Fibroblast of lung (primary cell): ENCODE measurements at places on chromosomes 7 and 10.

DNA sequence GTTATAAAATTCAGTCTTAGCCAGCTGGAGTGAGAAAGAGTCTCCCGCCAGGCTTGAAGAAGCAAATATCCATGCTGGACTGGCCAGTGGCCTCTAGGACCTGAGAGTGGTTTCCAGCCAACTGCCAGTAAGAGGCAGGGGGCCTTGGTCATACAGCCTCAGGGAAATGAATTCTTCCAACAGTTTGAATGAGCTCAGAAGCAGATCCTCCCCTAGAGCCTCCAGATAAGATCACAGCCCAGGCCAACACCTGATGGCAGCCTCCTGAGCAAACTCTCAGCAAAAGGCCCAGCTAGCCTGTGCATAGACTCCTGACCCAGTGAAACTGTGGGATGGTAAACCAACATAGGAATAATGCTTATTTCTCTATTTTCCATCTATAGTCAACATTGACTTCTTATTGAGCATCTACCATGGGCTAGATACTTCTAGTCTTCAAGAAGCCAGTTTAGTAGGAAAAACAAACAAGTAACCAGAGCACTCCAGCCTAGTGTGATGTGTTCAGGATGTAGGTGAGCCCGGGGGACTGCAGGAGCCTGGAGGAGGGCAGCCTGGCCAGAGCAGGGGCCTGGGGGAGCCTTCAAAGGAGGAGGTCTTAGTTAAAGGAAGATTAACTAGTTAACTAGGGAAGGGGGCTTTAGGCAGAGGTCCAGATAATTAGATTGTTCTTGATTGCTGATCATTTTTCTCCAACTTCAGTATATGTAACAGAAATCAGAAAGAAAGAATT lies 115.4 kb upstream of the ADO start:
- no peak for DNase-seq

GRCh38 chr7:124781907-124782734 lies 16.5 kb upstream of the GPR37 start:
- no peak for DNase-seq

GRCh38 chr7:44155191-44156185 lies 14.4 kb upstream of the MYL7 start:
- DNase-seq: no peak

GRCh38 chr7:102988631-102989560 lies 76.1 kb downstream of the LRRC17 start:
- no peak for DNase-seq

GRCh38 chr10:4651404-4652037 lies 174.5 kb upstream of the AKR1E2 start:
- DNase-seq: peak; percentile 37

- no peak for DNase-seq
These were observed 330.1 kb upstream of the PHF14 start for GRCh38 chr7:10643545-10643944.

- no peak for DNase-seq
These were observed 24.7 kb downstream of the GHRHR start for GRCh38 chr7:30988351-30989005.

GRCh38 chr10:116787893-116788665 lies 45.7 kb upstream of the HSPA12A start:
- peak; percentile 63 for DNase-seq

- no peak for DNase-seq
These were observed 126.9 kb upstream of the TBX20 start for GRCh38 chr7:35380739-35381224.

- no peak for DNase-seq
These were observed 33.7 kb downstream of the ZNF37A start for GRCh38 chr10:38127812-38128211.

DNA sequence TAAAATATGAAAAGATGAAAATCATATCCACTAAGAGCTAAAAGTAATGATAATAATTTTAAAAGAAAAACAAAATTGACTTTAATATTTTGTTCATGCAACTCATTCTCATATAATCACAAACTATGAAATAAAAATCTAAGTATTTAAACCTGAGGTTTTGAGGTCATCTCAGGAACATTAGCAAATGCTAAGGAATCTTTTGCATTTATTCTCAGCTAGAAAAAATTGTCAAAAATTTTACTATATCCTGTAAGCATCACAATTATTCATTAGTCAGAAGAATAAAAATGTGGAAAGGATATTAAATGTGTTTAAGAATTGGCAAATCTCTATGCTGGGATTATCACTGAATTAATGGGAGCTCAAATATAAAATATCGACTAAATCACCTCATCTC lies 36.8 kb upstream of the TAX1BP1 start:
- no peak for DNase-seq

DNA sequence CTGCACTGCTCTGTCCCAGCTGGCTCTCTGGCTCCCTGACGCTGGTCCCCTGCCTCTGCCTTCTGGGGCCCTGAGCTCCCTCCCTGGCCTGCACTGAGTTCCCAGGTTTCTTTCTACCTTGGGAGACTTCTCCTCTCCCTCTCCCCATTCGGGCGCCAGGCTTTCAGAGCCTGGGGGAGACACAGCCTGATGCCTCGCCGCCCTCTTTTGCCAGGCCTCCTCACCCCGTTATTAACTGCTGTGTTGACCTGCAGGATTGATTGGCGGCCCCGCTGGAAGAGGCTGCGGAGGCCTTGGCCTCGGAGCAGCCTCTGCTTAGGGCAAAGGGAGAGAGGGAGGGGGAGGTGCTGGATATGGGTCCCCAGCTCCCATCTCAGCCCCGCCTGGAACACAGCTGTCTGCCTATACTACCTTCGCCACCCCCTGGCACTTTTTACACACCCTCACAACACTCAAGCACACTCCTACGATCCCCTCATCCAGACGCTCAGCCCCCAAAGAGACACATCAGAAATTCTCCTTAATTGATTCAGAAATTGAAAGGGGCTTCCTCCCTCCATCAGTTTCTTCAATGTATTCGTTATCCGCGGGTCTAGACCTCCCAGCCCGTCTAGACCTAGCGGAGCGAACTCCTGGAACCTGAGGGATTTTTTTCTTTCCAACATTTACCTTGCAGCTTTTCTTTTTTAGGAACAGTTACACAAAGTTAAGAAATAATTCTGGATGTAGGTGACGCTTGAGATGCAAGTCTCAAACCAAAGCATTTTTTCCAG lies 7.1 kb upstream of the PAX2 start:
- no peak for DNase-seq

DNA sequence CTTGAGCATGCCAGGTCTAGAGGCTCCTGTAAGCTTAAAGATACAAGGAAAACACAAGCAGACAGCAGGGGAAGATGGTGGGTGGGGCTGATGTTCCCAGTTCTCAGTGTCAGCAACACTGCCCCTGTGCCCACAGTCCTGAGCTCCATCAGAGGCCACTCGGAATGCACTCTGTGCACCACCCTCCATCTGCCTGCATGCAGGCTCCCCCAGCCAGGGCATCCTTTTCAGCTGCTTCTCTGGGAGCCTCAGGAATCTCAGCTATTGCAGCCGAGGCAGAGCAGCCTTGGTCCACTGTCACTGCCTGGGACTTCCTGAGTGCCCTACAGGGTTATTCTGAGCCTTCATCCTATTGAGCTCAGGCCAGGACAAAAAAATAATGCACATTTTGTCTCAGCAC lies 22.2 kb downstream of the LBX1 start:
- no peak for DNase-seq

- peak; percentile 95 for DNase-seq
These were observed 88.0 kb downstream of the PLXDC2 start for GRCh38 chr10:19904202-19904661.

GRCh38 chr7:20299647-20300312 lies 30.9 kb upstream of the ITGB8 start:
- DNase-seq: peak; percentile 51

- no peak for DNase-seq
These were observed 3.8 kb upstream of the ZNRF2 start for GRCh38 chr7:30280631-30281030.

DNA sequence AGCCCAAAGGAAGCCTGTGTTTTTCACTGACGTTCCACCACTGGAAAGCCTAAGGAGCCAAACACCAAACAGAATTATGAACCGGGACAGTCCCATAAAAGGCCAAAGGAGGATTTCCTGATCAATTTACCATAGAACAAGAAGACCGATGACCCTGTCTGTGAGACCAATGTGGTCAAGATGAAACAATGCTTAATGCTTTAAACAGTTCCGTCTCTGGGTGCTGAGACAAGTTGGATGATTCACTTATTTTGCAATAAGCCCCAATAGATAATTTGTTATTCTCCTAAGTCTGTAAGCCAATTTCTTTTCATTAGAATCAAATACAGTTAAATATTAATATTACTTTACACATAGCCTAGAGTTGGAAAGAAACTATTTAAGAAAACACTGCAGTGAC lies 134.9 kb downstream of the MICU1 start:
- peak; percentile 75 for DNase-seq

DNA sequence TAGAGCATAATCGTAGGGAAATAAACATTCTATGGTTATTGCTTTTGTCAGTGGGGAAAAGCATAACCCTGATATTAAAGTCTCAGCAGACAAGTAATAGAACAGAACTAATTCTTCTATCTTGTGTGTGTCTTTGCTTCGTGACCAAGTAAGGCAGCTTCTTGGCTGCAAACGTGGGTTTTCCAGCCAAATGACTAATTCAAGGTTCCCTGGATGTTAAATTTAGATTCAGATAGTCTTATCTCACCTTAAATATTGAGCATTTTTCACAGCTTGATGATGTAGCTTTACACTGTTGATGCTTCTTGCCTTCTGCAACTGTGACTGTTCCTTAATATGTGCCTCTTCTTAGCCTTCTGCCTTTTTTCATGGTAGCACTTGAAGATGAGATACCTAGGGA lies 113.0 kb downstream of the EXOC4 start:
- DNase-seq: peak; percentile 86

DNA sequence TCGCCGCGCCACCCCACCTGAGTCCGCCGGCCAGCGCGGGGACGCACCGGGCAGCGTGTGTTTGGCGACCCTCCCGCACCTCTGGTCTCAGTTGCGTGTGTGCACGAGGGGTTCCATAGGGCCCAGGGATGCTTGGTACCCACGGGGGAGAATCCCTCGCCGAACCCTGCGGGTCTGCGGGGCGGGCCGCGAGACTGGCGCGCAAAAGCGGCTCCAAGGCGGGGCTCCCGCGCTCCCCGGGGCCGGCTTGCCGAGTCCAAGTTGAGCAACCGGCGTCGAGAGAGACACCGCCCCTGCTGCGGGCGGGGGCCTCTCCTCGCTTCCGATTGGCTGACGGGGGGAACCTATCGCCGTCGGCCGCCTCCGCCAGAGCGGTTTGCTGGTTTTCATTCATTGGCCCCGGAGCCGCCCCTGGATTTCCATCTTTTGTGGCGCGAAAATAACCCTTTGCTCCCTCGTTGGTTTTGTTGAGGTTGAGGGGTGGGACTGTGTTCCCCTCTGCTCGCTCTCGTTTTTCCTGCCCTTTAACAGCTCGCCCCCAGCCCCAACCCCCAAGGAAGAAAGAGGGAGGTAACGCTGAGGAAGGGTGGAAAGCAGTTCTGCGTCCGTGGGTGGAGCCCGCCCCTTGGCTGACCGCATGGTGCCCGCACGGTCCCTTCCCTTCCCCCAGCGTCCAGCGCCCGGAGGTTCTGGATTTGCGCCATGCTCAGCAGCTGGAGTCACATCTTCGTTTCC lies 4.0 kb upstream of the IGF2BP3 start:
- peak; percentile 94 for DNase-seq

GRCh38 chr10:101693651-101693977 lies 1.4 kb downstream of the FBXW4 start:
- peak; percentile 71 for DNase-seq

DNA sequence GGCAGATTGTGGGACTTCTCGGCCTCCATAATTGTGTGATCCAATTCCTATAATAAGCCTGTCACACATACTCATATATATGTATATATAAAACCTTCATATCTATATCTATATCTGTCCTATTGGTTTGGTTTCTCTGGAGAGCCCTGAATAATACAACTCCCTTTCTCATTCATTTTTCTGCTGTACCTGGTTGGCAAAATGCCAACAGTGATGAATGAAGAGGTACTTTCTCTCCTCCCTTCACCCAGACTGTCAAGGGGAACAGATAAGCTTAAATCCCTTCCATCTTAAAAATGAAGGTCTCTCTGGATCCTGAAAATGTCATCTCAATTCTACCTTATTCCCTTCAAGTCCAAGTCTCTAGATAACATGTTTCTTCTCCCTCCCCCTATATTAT lies 60.3 kb upstream of the FOXP2 start:
- no peak for DNase-seq

- no peak for DNase-seq
These were observed 74.8 kb downstream of the ZEB1 start for GRCh38 chr10:31393844-31394243.

GRCh38 chr7:36303202-36304098 lies 86.2 kb upstream of the ANLN start:
- DNase-seq: peak; percentile 97

DNA sequence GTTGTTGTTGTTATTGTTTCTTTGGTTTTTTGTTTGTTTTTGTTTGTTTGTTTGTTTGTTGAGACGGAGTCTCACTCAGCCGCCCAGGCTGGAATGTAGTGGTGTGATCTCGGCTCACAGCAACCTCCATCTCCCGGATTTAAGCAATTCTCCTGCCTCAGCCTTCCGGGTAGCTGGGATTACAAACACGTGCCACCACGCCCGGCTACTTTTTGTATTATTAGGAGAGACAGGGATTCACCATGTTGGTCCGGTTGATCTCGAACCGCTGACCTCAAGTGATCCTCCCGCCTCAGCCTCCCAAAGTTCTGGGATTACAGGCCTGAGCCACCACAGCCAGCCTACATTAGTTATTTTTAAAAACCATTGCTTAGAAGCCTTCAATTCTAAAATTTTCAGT lies 45.0 kb downstream of the FOXP2 start:
- DNase-seq: no peak

DNA sequence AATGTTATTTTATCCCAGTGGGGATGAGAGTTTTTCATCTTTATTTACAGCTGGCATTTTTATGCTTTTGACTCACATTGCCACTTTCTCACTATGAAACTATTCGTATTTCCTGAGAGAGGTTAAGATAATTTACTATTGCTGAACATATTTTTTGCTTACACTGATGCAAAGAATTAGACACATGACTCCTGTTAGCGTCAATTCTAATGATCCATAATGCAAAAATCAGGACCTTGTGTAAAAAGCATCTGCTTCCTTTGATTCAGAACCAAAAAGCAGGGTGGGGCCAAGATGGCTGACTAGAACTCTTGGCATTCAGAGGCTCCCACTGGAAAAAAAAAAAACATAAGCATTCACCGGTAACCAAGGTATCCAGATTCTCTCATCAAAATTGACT lies 464.8 kb downstream of the SEMA3D start:
- peak; percentile 36 for DNase-seq

DNA sequence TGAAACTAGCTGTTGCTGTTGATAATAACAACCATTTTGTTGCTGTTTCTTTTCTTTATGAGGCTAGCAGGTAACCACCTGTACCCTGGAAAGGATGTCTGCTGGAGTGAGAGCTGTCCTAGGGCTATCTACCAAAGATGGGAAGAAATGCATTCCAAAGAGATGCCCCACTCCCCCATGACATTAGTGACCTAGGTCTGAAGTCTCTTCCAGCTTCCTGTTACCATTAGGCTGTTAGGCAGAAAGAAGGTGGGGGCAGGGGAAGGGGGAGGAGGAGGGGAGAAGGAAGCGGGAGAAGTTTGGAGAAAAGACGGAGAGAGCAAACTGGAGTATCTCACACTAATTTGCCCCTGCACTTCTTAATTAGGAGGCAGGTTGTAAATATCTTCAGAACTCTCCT lies 118.5 kb downstream of the ABLIM1 start:
- no peak for DNase-seq

GRCh38 chr7:92874567-92874966 lies 38.2 kb upstream of the CDK6 start:
- DNase-seq: no peak
